ENCODE measurements at places on chromosomes 13 and 19. TPM values are rescaled to one million over a fixed set of nuclear protein-coding genes. Genes with fewer than 3 reads are reported as not detected.

The CKM gene
- total RNA-seq: not detected

The KASH5 gene
- not detected for total RNA-seq

The BEST2 gene
- total RNA-seq: not detected

The FUZ gene
- 23.7 TPM for total RNA-seq

The ZNF772 gene
- 21.5 TPM for total RNA-seq

The KLK4 gene
- total RNA-seq: not detected

The C19orf81 gene
- total RNA-seq: not detected

The CFAP97D2 gene
- total RNA-seq: not detected

The NALCN gene
- 32.8 TPM for total RNA-seq

The CD37 gene
- not detected for total RNA-seq

The PTH2 gene
- total RNA-seq: not detected

The PLIN5 gene
- total RNA-seq: not detected

The SPTBN4 gene
- total RNA-seq: 0.77 TPM

The KLK2 gene
- total RNA-seq: not detected
